ENCODE measurements at places on chromosomes 2 and 18. TPM values are rescaled to one million over a fixed set of nuclear protein-coding genes. Genes with fewer than 3 reads are reported as not detected.

DNA sequence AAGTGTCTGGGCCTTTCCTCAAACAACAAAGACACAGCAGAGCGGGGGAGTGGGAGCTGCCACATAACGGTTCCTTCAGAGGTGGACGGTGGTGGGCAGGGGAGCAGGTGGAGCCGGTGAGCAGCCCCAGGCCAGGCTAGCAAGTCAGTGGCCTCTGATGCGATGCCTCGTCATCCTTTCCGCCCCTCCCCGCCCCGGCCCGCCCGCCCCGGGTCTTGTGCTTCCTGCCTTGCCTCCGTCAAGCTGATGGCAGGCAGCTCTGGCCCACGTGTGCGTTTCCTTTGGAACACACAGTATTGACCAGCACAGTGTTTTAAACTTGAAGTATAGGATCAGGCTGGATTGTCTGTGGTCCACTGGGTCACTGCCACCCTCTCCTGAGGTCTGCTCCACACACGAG, 38.9 kb downstream of the PIEZO2 start:
- DNase-seq = no peak

DNA sequence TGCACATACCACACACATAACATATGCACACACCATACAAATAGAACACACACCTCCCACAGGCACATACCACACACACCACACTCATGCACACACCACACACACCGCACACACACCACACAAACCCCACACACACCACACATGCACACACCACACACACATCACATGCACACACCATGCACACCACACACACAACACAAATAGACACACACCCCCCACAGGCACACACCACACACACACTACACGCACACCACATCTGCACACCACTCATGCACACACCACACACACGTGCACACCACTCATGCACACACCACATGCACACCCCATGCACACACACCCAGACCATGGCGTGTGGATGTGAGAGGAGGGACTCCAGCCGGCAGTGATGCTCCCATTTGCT, 161.7 kb upstream of the TPO start:
- no peak for DNase-seq

GRCh38 chr2:2808551-2809058, 477.5 kb upstream of the MYT1L start:
- no peak for DNase-seq

DNA sequence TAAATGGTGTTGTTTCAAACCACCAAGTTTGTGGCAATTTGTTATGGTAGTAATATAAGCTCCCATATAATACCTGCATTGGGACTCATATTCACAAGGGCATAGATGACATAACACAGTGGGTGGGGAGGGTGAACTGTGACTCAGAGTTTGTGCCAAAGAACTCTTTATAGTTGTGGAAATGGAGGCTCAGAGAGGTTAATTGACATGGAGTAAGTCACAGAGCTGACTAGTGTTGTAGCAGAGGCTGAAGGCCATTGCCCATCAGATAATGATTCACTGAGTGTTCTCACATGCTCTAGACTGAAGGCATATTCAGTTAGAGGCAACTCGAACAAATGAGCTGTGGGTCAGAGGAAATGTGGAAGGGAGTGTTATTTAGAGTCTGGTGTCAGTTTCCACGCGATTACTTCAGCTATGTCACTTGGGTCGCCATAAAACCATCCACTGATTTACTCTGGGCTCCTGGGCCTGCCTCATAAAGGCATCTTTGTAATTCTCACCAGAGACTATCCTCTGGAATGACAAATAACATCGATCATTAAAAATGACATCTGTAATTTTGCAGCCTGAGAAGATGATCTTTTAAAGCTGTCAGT, 264.7 kb downstream of the CCDC85A start:
- DNase-seq = no peak

- no peak for DNase-seq
Observed at GRCh38 chr2:101751875-101752619, 54.5 kb downstream of the MAP4K4 start.

- no peak for DNase-seq
Observed at GRCh38 chr2:220178991-220179695, 551.7 kb downstream of the SLC4A3 start.

DNA sequence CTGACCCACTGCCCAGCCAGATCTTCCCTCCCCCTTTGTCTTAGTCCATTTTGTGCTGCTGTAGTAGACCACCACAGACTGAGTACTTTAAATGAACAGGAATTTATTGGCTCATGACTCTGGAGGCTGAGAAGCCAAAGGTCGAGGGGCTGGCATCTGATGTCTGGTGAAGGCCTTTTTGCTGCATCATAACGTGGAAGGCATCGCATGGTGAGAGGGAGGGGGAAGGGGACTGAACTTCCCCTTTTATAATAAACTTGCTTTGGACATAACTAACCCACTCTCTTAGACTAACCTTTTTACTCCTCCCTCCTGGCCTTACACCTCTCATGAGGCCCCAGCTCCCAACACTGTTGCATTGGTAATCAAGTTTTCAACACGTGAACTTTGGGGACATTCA, 83.8 kb downstream of the MAP4K4 start:
- DNase-seq = no peak

DNA sequence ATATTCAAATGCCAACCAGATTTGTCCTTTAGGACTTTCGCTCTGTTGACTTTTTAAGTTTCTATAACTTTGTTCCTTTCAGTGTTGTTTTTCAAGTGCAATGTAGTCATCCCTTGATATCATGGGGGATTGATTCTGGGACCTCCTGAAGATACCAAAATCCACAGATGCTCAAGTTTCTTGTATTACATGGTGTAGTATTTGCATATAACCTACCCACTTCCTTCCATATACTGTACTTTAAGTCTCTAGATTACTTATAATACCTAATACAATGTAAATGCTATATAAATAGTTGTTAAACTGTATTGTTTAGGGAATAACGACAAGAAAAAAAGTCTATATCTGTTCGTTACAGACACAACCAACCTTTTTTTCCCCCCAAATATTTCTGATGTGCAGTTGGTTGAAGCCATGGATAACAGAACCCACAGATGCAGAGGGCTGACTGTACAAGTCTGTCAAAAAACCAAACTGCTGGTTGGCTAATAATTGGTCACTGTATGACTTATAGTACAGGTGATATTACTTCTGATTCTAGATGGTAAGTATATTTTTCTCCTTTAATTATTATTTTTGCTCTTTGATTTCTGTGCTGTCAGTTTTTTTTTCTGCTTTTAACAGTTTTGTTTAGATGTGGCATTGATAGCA, 201.7 kb upstream of the STON1 start:
- DNase-seq = no peak

GRCh38 chr2:73202156-73203054, at the start of gene NOTO:
TSS of gene NOTO (plus strand) at chr2:73202574. CDS start at chr2:73202667, 93 bp downstream.
- DNase-seq = peak; percentile 31

TNFAIP6 gene
- total RNA-seq = 0.84 TPM

ANKRD29 gene
- total RNA-seq = 10.3 TPM

RAPGEF4 gene
- not detected for total RNA-seq

SULT1C2 gene
- total RNA-seq = not detected

ERBB4 gene
- 0.07 TPM for total RNA-seq

MAPK4 gene
- not detected for total RNA-seq

TBC1D8 gene
- 9.5 TPM for total RNA-seq

ARHGEF33 gene
- not detected for total RNA-seq

Data from MG63 (cell line).